ENCODE measurements at places on chromosomes 2 and 18.

DNA sequence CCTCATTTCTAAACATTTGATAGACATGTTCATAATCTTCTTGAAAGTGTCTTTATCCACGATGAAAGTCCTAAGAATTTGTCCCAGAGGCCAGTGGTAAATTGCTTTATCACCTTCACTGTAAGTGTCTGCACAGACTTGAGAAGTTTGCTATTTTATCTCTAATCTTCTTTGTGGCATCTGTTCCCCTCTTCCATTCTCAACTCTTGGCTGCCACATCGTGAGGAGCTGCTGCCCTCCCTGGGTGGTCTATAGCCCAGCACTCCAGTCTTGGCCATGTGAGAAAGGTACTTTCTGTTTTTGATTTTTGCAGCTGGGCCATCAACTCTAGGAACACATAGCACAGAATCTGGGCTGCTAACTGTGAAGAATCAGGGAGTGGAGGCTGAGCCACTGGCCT lies 45.5 kb downstream of the SLC14A2 start:
- no peak for DNase-seq

GRCh38 chr2:14079576-14079975 lies 552.9 kb upstream of the LRATD1 start:
- DNase-seq, result no peak

DNA sequence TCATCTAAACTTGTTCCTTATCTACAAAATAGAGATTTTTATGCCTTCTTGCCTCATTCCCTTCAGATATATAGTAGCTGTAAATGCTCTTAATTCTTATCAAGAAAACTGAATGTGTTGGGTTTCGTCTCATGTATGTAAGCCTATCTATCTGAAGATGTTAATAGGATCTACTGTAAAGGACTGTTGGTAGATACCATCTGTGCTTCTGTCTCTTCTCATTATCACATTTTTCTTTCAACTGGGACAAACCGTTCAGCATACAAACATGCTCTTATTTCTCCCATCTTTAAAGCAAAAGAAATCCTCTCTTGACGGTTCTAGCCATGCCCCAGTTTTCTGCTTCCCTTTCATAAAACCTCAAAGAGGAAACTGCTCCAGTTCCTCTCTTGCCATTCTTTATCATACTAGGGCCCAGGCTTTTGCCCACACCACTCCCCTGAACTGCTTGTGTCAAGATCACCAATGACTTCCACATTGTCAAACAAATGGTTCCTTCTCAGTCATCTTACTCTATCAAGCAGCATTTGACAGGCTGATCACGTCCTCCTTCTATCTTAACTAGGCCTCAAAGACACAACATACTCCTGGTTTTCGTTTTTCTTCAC lies 88.7 kb downstream of the ARHGEF33 start:
- no peak for DNase-seq

- DNase-seq, result no peak
These were observed 346.7 kb downstream of the RND3 start for GRCh38 chr2:150140777-150141176.

- no peak for DNase-seq
These were observed 21.5 kb downstream of the WDR43 start for GRCh38 chr2:28915939-28916338.

- DNase-seq, result no peak
These were observed 689.4 kb downstream of the ZEB2 start for GRCh38 chr2:143830476-143830875.

DNA sequence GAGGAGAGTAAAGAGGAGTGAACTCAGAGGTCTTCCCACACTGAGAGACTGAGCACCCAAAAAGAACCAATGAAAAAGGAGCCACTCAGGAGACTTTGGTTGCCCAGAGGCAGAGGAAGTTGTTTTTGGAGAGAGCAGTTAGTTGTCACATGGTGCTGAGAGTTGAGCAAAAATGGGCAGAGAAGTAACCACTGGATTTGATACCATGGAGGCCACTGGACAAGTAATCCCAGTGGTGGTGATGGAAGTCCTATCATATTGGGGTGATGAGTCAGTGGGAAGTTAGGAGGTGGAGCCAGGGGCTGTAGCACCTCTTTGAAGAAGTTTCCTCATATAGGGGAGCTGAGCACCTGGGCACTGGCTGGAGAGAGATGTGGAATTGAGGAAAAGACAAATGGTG lies 235.8 kb downstream of the TPGS2 start:
- no peak for DNase-seq

GRCh38 chr18:21112140-21112473 lies 494 bp upstream of the ROCK1 start:
- no peak for DNase-seq

- DNase-seq, result no peak
These were observed 118.9 kb downstream of the LCLAT1 start for GRCh38 chr2:30565851-30566358.

GRCh38 chr2:43717322-43717721 lies 41.1 kb upstream of the C1GALT1C1L start:
- DNase-seq, result no peak

DNA sequence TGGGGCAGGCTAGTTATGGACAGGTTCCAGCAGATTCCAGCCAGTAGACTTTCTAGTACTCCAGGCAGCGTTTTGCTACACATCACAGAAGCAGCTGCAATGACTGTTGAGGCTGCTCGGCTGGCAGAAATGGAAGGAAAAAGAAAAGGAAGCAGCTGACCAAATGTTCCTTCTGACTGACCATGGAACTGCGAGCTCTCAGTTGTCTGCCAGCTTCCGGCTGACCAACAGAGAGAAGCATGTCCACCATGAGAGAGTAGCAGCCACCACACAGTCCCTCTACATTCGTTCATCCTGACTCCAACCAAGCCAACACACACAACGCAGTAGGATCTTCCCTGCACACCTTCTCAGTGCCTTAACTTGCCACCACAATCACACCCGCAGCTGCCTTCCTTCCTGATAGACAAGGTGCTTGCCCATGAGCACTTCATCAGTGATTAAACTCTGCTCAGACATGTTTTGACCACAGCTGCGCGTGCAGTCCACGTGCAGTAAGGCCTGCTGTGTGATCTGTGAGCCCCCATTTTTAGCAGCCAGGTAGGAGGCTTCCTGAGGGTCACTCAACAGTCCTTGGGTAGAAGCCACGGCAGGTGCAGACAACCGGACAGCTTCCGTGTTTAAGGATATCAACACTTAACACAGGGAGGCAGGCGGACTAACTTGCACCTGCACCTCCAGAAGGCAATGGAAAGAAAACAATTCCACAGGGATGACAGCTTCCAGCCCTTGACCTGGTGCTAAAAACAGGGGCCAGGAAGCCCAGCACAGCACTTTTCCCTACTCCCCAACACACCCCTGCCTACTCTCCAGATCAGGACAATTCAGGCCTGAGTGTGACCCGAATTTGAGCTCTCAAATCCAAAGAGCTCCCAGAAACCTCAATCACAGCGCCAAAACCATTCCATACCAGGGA lies 996 bp downstream of the TGFBRAP1 start:
- DNase-seq, result peak; percentile 59
